ENCODE measurements at places on chromosomes 12 and 14.

DNA sequence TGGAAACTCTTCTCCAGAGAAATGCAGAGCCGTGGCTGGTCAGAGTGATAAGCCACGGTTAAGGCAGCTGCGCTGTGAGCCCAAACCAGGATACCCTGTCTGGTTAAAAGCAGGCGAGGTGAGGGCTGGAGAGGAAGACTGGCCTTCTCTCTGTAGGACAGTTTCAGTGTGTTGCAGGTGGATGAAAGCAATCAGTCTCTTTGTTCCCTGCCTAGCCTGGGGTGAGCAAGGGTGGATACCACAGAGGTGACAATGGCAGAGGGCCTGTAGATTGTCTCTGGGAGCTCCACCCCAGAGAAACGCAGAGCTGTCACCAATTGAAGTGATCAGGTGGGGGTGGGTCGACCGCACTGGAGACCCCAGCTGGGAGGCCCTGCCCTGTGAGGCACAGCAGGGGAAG is 621.9 kb downstream of the LRFN5 start:
- DNase-seq, result no peak

DNA sequence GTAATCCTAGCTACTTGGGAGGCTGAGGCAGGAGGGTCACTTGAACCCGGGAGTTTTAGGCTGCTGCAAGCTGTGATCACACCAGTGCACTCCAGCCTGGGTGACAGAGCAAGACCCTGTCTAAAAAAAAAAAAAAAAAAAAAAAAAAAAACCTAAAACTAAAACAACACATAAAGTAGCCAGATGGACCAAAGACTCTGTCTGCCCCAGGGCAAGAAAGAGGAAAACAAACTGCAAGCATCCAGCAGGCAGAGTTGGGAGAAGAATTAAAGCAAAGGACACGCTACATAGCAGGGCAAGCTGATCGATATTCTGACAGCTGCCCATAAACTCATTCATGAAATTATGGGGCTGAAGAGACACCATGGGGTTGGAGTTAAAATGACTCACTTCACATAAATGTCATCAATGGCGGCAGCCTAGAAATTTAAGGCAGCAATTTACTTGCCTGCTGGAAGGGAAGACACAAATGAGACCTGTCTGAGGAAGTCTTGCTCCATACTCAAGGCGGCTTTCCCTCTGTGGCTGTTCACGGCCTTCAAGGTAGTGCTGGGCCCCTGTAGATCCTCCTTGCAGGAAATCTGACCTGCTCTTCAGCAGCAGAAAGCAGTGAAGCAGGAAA is 259.1 kb upstream of the FKBP4 start:
- DNase-seq, result no peak

GRCh38 chr12:93581370-93581769 is 8.9 kb downstream of the SOCS2 start:
- DNase-seq, result no peak

GRCh38 chr12:53123578-53124351 is 20.5 kb downstream of the SOAT2 start:
- DNase-seq, result no peak

- DNase-seq, result peak; percentile 76
These were observed 218.3 kb downstream of the FOXN3 start for GRCh38 chr14:89198544-89199329.

- no peak for DNase-seq
These were observed 83.9 kb downstream of the KNTC1 start for GRCh38 chr12:122610911-122611310.

- no peak for DNase-seq
These were observed 7.9 kb downstream of the METTL25 start for GRCh38 chr12:82366197-82366596.

GRCh38 chr12:2029851-2030250 is 22.9 kb upstream of the CACNA1C start:
- DNase-seq, result no peak

GRCh38 chr12:25054783-25055144 is 105.9 kb upstream of the BCAT1 start:
- DNase-seq, result no peak

DNA sequence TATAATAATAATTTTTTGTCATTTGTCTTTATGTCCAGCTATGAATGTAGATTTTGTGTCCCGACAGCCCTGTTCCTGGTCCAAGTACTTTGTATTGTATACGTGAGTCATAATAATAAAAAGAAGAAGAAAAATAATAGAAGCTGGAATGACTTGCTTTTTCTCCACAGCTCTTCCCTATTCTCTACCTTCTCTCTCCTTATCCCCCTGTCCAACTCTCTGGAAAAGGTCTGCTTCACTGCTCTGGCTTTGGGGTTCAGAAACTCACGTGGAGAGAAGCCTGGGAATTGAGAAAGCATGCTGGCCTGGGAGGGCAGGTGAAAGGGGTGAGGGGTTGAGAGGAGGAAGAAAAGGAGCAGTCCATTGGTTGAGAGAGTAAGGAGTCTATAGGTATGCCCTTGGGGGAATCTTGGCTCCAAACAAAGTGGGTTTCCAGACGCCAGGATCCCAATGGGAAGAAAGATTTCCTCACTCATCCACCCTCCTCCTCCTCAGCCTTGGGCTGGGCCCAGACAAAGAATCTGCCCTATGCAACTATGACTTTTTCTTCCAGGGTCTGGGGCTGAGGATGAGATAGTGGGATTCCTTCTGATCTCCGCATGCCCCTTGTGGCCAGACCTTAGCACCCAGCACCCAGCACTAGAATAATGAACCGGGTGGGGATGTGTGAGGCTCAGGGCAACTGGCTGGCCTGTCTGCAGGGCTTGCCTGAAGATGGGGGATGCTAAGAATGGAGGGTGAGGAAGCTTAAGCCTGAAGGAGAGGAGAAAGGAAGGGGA is 4.0 kb downstream of the HOXC8 start:
- no peak for DNase-seq

DNA sequence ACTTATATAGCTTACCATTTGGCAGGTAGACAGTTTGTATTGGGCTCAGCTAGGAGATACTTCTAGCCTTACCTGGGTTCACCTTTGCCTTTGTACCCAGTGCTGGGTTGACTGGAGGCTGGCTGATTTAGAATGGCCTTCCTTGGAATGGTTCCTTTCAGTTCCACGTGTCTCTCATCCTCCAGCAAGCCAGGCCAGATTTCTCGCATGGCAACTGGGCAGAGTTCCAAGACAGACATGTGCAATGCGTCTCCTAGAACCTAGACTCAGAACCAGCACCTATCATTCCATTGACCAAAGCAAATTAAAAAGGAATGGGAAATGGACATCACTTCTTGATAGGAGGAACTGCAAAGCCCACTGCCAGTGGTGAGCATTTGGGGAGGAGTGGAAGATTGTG is 79.1 kb upstream of the BDKRB2 start:
- no peak for DNase-seq

DNA sequence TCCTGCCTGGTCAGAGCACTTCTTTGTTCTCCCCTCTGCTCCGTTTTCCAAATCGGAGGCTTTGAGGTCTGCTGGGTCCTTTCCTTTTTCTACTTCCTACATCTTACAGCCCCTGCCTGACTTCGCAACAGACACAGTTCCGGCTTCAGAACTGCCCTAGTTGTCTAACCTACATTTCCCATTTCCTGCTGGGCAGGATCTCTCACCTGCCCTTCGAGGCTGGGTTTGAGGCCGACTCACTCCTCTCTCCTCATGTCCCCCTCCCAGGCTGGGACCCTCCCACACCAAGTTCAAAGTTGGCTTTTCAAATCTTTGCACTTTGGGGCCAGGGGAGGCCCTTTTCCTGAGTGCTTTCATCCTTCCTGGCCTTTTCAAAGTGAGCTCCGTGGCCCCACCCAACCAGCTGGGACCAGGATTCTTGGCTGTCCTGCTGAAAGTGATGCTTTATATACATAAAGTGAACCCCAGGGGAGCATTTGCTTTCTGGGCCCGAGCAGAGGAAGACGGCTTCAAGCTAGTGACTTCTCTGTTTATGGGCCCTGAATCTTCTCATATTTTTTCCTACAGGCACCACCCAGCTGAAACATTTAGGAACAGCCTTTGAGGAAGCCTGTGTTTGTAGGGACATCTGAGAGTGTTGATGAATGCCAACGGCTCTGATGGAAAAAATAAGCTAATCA is 281.0 kb upstream of the CRY1 start:
- peak; percentile 39 for DNase-seq

- no peak for DNase-seq
These were observed 902 bp downstream of the EML5 start for GRCh38 chr14:88791629-88792472.

DNA sequence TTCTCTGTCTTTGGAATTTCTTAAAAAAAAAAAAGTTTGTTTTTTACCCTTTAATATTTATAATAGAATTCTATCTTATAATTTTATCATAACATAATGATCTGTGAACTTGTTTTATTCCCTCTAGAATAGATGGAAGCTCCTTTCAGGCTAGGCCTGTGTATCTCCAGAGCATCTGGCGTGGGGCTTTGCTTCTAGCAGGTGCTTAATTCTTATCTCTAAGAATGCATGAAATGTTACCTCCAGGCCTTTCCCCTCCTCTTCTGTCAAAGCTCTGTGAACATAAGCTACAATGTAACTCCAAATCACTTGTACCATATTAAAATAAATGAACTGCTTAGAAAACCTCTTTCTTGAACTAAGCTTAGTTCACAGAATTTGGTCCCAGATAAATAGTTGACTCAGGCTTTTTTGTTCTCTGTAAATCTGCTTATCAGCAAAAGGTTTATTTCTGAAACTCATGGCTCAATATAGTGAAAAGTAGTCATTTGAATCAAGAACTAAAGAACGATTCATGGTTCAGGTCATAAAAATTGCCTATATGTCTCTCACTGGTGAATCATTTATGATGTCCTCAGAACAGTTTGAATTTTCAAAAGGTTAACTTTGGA is 407.1 kb downstream of the TRHDE start:
- no peak for DNase-seq

GRCh38 chr12:125890366-125890905 is 825.2 kb downstream of the AACS start:
- no peak for DNase-seq

DNA sequence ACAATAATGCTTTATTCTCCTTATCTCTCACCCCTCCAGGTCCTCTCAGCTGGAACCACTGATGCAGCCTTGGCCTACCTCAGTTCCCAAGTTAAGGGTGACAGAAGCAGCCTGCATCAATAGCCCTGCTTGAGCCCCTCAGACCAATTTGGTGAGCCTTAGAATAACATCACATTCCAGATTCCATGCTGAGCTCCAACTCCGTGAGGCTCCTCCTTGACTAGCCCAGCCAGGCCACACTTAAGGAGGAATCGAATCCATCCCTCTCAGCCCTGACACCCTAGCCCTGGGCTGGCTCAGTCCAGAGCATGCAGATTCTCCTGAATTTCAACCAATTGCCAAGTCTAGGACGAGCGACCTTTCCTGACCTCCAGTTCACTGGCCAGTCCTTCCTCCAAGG is 91.1 kb downstream of the ARMH4 start:
- no peak for DNase-seq

DNA sequence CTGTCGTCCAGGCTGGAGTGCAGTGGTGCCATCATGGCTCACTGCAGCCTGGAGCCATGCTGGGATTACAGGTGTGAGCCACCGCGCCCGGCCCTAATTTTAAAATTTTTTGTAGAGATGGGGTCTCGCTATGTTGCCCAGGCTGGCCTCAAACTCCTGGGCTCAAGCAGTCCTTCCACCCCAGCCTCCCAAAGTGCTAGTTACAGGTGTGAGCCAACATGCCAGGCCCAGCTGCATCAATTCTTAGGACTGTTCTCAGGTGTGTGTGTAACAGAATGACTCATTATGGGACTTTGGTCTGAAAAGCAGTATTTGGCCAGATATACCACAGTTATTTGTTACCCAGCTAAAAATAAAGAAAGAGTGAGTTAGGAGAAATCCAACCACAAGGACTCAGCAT is 17.4 kb downstream of the LETMD1 start:
- no peak for DNase-seq

All from CD14-positive monocyte (primary cell).